ENCODE measurements at places on chromosomes 3 and 15.

GRCh38 chr3:190385731-190386688 lies 2.0 kb upstream of the CLDN16 start:
- DNase-seq, result no peak

DNA sequence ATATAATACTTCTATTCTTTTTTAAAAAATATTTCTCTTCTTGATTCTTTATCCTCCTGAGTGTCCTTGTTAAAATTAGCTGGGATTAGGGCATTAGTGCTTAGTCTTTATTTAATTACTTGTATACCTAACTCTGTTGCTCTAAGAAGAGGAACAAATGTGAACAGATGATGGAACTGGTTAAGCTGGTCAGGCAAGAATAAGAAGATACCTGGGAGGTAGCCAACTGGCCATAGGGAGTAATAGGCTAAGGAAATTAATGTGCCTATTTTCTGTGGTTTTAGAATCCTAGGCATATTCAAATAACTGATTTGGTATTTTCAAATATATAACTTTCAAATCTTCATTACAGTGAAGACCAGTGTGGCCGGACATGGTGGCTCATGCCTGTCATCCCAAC lies 54.4 kb downstream of the EIF3J start:
- no peak for DNase-seq

- no peak for DNase-seq
Measured at GRCh38 chr15:83127547-83128150, 20.2 kb downstream of the TM6SF1 start.

DNA sequence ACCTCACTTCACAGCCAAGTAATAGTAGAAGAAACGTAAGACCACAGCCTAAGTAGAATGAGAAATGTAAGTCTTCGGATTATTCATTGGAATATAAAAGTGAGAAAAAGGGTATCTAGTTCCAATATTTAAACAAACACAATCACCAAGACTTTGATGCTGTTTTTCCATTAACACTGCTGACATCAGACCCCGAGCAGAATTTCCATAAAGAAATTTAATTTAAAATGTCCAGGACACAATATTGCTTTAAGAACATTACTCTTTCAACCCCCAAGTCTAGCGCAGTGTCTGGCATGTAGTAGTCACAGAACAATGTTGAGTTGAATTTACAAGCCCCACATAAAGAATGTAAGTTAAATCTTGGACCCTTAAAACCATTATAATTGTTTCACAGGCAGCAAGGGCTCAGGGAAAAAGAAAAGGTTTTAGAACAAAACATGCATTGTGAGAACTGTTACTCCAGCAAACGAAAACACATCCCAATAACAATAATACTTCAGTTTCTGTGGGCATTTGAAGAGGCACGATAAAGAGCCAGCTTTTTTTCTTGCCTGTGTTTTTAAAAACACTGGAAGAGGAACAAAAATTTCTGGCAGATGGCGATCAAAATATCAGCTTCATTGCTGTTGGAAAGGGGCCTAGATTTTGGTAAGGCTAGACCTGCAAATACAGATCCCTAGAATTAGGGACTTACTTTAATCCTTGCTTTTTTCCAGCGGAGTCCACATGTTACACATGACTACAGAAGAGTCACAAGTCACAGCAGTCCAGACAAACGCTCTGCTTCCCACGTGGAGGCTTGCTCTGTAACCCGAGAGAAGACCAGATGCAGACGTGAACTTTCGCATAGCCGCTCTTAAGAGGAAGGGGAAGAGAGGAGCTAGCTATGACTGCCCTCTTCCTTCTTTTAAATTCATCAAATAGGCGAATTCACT lies 77.9 kb upstream of the IGSF10 start:
- DNase-seq, result no peak

DNA sequence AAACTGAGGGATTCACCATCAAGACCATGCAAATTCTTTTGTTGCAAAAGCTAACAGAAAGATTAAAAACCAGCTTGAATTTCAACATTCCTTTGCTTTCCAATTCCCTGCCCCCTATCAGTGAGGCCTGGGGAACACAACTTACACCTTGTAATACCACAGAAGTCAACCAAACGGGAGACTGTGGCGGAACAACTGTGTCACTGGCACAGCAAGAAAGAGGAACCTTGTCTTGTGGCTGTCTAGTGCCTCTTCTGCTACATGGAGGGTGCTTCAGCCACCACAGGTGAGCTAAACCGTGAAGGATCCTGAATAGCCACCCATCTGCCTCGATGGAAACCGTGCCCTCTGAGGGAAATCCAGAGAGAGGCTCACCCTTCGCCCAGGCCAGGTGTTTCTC lies 11.4 kb downstream of the CCDC12 start:
- DNase-seq, result no peak

DNA sequence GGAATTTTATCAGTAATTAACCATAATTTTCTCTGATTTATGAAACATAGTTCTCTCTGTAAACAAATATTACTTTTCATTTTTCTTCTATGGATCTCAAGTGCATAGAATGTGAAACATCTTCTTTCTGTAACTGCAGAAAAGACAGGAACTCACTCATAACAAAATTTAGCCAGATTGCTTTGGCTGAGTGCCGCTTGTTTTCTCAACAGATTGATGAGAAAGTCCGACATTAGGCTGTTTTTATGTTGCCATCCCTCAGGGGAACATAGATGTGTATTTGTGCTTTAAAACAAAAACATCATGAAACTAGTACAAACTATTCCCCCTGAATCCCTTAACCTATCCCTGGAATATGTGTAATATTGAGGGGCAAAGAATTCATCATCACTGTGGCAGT lies 154.2 kb downstream of the B3GALNT1 start:
- no peak for DNase-seq

DNA sequence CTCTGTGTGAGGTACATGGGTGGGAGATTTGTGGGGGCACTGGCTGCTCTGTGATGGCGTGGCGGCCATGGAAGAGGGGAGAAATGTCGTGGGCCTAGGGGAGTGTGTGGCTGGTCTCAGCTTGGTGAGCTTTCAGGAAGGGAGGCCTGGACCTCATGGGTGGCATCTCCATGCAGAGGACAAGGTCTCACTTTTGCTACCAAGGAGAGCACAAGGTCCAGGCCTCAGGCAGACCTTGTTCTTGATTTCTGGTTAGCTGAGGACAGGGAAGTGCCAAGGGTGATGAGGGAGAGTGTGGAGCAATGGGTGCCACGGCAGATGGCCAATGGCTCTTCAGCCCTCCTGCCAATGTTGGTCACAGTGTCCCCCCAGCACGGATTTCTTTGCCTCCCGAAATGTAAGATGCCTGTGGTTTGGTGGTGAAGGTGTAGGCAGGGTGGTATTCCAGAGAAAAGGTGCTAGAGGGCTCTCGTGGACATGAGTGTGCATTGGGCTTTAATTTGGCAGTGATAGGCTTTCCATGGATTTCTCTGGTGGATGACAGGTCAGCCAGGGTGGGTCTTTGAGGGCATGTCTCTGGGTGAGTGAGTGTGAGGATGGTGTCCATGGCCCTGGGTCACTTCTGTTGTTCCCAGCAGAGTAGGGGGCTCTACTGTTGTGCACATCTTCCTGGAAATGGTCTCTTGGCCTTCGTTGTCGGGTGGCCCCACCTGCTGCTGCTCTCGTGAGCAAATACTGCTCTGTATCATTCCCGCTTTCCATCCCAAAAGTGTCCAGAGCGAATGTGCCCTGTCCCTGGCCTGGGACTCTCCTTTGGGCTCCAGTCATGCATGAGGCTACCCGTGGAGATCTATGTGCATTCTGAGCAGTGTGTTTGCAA lies 108.0 kb downstream of the SNRPN start:
- peak; percentile 44 for DNase-seq

DNA sequence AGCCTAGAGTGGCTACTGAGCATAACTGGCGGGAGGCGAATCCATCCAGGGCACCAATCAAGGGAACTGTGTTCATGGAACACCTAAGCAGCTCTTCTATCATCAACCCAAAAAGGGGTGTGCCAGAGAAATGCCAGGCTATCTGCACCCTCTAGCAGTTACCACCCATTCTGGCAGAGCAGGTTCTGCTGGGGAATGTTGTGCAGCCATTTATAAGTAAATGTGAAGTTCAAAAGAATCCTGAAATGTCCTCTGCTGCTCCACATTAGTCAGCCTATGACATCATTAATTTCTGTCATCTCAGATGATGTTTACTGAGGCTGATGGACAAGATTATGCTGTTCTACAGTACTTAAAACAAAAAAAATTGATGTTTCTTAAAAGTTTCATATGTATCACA lies 7.7 kb downstream of the SKIC8 start:
- no peak for DNase-seq

DNA sequence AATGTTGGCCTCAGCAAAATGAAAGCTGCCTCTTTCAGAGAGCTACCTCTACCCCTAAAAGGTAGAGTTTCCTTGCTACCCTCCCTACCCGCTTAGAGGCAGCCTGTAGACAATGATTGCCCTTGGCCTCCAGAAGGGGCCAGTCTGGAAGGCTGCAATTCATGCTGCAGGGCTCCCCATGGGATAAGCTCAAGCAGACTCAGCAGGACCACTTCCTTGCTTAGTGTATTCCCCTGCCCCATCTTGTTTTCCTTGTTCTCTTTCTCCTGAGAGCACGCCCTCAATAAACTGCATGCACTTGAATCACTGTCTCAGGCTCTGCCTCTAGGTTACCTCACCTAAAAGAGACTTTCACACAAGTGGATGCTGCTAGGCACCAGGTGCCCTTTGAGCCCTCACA lies 134.0 kb upstream of the CTNNB1 start:
- DNase-seq, result no peak

- no peak for DNase-seq
Measured at GRCh38 chr3:45343947-45344346, 44.4 kb upstream of the LARS2 start.

DNA sequence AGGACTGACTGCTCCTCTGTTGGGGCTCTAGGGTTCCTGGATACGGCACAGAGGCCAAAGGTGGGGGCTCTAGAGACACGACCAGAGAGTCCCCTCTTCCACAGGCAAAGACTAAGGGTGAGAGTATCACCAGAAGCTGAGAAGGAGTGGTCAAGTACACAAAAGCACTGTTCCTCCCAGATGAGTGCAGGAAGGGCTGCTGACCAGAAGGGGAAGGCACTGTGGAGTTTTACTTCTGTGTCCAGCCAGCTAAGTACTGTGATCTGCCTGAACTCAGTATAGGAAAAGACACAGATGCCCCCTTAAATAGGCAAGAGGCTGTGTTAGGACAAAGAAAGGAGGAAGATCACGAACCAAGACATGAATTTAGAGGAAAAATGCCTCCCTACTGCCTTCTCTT lies 11.7 kb downstream of the MRPS11 start:
- no peak for DNase-seq

DNA sequence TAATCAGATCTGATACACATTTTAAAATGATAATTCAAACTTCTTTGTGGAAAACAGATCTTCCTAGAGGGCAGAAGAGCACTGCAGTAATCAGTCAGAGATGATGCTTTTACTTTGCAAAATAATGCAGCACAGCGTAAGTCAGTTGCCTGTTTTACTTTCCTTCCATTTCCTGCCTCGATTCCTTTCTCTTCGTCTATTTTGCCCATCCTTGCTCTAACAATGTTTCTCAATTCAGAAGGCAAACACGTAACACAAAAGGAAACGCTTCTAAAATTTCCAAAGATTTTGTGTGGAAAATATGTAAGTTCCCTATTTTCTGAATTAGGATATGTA lies 119.9 kb downstream of the P3H2 start:
- no peak for DNase-seq

DNA sequence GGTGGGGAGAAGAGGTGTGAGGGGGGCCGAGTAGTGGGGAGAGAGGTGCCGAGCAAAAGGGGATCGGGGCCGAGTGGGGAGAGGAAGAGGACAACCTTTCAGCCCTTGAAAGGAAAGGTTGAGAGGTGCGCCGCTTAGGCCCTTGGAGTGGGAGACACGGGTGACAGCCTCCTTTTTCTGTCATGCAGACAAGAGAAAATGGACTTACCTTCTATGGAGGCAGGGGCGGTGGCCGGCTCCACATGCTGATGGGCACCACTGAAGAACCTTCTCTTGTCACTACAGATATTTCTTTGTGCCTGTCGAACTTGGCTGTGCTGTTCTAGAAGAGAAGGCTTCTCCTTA lies 421 bp downstream of the KLHL18 start:
- DNase-seq, result no peak

DNA sequence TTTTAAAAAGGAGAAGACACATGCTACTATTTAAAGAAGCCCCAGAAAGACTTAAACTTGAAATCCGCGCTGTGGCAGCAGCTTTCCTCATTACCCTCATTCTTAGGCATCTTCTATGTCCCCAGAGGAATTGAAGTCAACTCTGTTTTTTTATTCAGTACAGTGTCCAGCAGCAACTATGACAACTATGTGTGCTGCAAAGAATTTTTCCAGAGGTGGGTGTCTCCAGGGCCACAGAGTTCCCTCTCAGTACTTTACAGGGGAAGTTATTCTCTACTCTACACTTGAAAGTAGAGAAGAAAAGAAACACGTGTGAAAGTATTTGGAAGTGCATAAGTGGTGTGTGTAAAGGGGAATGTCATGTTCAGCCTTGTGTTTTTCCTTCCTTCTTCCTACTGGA lies 32.0 kb downstream of the GATM start:
- no peak for DNase-seq

GRCh38 chr3:129560269-129560787 lies 17.4 kb downstream of the H1-8 start:
- no peak for DNase-seq

GRCh38 chr3:156814295-156814694 lies 11.9 kb upstream of the LEKR1 start:
- DNase-seq, result no peak

DNA sequence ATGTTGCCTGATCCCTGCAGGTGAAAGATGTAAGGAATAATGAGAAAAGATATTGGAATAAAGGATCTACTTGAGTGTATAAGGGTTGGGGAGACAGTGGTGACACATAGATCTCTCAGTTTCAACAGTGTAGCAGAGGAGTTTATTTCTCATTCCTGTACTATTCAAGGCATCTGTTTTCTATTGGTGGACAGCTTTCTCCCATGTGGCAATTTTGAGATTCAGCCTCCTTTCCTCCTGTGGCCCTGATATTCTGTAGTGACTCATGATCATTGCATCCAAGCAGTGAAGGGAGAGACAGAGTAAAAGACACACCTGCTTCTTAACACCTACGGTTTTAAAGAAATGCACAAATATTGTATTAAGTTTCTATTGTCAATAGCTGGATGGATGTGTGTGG lies 327.6 kb downstream of the GRM7 start:
- DNase-seq, result no peak

GRCh38 chr3:134279466-134279865 lies 28.8 kb upstream of the RYK start:
- no peak for DNase-seq

- DNase-seq, result no peak
Measured at GRCh38 chr3:16817197-16817596, 67.6 kb upstream of the PLCL2 start.

DNA sequence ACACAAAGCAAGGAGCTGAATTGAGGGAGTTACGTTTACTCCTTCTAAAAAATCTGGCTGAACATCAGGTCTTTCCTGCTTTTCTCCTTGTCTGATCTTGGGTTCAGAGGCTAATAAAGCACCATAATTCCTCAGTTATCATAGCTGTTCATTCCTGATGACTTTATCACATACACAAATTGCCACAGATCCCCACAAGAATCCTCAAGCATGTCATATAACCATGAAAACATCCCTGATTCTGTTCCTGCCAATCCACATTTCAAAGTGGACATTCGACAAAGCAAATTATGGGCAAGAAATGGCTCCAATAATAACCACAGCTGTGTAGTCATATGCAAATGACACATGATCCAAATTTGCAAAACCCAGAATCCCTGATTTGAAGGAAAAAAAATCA lies 321.3 kb downstream of the MEX3B start:
- no peak for DNase-seq

Data from left forelimb (tissue), 1 donor.